Mesothelial cell of epicardium (in vitro differentiated cells): ENCODE measurements at places on chromosomes 11 and 22. TPM values are rescaled to one million over a fixed set of nuclear protein-coding genes. Genes with fewer than 3 reads are reported as not detected.

SDHAF2 gene
- 36.1 to 38.9 TPM (median 38.0 TPM) in 3 replicates for total RNA-seq

HOATZ gene
- not detected in 3 replicates for total RNA-seq

OR1S1 gene
- total RNA-seq = not detected in 3 replicates

RPS25 gene
- 1,201 to 1,234 TPM (median 1,218 TPM) in 3 replicates for total RNA-seq

- DNase-seq = no peak
Observed at GRCh38 chr11:26755762-26756161, 33.9 kb upstream of the SLC5A12 start.

- no peak for DNase-seq
Observed at GRCh38 chr11:3954448-3955298, 99.2 kb downstream of the STIM1 start.

DNA sequence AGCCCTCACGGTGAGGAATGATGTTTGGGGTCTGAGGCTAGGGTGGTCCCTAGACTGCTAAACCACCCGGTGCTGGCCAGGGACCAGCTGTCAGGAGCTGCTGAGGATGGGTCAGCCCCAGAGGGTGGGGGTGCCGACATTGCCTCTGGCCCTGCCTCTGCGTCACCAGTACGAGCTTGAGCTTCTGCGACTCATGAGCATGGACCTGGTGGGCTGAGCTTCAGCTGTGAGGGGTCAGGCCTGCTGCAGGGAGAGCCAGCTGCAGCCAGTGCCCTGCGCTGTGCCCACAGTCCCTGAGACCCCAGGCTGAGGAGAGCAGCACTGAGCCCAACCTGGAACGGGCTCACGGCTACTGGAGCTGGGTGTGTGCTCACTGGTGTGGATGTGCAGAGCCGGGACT is 7.0 kb downstream of the DERL3 start:
- no peak for DNase-seq

- DNase-seq = no peak
Observed at GRCh38 chr11:48154151-48154550, 62.5 kb upstream of the OR4B1 start.

- DNase-seq = no peak
Observed at GRCh38 chr11:74683279-74683871, 47.9 kb downstream of the CHRDL2 start.
